ENCODE measurements at places on chromosomes 2 and 18.

DNA sequence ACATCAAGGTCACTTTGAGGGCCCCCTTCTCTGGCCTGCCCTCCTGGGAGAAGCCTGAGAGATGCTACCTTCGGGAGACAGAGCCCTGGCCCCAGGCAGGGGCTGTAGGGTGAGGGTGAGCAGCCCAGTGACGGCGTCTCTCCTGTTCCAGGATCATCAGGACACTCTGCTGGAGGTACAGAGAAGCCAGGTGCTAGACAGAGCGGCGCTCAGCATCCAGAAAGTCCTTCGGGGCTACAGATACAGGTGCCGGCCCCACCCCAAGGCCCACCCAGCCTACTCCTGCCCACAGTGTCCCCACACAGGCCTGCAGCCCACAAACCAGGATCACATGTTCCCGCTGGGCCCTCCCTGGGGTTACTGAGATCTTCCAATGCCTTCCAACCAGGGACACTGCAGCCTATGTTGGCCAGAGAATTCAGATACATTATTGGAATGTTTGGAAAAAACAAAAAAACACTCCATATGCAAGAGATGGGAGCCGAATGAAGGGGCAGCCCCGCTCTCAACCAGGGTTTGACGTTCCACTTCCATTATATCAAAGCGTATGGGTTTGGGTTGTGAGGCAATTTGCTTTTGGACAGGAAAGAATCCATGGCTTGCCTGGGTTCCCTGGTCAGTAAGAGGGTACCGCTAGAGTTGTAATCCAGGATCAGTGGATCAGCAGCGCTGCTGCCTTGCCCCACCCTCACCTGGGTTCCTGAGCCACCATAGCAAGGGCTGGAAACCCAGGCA is 49.5 kb upstream of the GPR17 start:
- DNase-seq = no peak

GRCh38 chr2:106039634-106040315 is 154.3 kb downstream of the UXS1 start:
- DNase-seq = no peak

GRCh38 chr2:113799375-113799774 is 42.9 kb upstream of the SLC35F5 start:
- DNase-seq = no peak

DNA sequence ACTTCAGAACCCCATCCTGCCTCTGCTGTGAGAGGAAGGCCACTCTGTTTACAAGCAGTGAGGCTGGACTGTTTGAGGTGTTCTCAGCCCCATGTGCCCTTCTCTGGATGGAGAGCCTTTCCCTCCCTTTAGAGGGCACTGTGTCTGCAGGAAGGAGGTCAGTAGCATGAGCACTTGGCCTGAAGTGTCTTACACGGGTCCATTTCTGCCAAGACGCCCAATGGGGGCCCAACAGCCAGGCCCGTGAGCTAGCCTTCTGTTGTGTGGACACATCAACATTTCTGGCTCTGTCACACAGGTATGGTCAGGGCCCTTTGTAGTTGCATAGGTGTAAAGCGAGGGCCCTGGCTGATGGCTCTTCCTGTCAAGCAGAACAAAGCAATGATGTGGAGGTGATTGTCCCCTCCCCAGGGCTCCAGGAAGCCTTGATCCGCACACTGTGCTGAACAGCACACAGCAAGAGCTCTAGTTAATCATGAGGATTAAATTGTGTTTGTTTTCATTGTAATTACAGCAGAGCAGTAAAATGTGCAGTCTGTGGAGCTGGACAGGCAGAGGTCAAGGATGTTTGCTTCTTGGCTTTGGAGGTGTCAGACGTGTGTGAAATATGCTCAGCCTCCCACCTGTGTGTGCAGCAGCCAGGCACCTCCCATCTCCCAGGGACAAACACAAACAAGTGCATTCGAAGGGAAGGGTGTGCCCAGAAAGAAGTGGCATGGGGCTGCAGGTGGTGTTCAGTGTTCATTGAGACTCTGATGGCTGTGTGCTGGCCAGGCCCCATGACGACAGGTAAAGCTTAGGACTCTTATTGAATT is 132.1 kb downstream of the SH3RF3 start:
- peak; percentile 27 for DNase-seq

- DNase-seq = no peak
These were observed 38.5 kb downstream of the HPCAL1 start for GRCh38 chr2:10341193-10341592.

- no peak for DNase-seq
These were observed 643.4 kb upstream of the CDH2 start for GRCh38 chr18:28820353-28820752.

DNA sequence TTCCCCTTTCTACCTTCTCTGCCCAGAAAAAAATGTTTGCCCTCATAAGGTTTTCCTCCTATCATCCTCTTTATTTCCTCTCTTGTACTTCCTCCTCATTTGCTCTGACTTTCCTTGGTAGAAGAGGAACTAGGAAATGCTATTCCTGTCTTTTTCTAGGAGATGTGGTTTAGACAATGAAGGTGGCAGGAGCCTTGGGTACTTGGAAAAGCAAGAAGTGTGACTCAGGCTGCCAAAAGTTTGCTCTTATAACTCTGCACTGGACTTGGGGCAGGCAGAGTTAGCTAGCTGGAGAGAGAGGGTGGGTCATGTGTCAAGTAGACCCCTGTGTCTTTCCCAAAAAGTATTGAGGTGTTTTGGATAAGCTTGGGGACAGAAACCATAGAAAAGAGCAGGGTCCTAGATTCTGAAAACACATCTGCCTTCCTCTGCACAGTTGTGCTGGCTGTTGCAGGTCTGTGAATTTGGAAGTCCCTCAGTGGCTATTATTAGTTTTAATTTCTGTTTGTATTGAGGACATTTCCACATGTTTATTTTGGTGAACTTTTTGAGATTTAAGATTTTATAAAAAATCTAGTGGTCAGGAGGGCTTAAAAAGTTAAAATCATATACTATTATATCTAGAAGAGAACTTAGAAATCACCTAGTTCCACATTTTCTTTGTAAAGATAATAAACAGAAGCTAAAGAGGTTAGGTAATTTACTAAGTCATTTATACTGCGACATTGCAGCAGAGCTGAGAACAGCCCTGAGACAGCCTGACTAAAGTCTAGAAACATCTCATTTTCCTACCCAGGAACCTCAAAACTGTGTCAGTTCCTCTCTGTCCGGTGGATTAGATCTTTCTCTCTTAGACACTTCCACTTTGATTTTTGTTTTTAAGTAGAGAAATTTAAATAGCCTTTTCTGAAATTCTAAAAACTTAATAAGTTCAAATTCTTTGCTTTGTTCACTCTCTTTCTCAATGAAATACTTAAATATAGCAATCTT is 16.0 kb downstream of the INSIG2 start:
- no peak for DNase-seq

DNA sequence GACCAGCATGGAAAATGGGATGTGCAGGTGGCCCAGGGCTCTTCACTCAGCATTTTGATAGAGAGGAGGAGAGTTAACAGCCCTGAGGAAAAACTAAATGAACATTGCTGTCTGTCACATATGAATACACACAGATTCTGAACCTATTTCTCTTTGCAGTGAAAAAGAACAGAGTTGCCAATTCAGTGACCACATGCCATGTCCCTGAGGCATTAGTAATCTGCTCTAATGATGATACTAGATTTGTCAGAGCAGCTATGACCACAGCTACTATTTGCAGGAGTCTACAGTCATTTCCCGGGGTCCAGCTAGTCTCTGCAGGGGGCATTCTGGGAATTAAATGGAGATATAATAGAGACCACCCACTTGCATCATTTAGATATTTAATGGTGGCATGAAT is 267.6 kb downstream of the TMX3 start:
- no peak for DNase-seq
